ENCODE measurements at places on chromosomes 16 and 17. TPM values are rescaled to one million over a fixed set of nuclear protein-coding genes. Genes with fewer than 3 reads are reported as not detected.
A peak's percentile ranks its signal among the peaks of the same experiment; 100 is the strongest.

Gene B4GALNT2
- total RNA-seq = 9.7 TPM

- DNase-seq = no peak
- H3K27me3 ChIP-seq = no peaks in the 10 kb centered on the region
- H3K27ac ChIP-seq = no peak overlapping the region
- H3K4me1 ChIP-seq = peaks cover 6% of the 10 kb centered on the region
Measured at GRCh38 chr17:9259419-9259818, 238.1 kb downstream of the NTN1 start.

GRCh38 chr17:28501421-28502284 lies 4.5 kb upstream of the FOXN1 start:
- DNase-seq = no peak
- H3K36me3 ChIP-seq = no peaks in the 10 kb centered on the region
- H3K27ac ChIP-seq = no peak overlapping the region
- H3K4me1 ChIP-seq = peaks cover 16% of the 10 kb centered on the region

DNA sequence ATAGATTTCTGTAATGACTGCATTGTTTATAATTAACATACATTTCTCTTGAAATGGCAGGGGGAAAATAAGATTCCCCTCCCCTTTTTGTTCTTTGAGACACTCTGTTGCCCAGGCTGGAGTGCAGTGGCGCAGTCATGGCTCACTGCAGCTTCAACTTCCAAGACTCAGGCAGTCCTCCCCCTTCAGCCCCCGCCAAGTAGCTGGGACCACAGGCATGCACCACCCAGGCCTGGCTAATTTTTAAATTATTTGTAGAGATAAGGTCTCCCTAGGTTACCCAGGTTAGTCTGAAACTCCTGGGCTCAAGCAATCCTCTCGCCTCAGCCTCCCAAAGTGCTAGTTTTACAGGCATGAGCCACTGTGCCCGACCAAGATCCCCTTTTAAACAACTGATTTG lies 67.7 kb downstream of the KATNIP start:
- DNase-seq = no peak
- no peak overlapping the region for H3K4me3 ChIP-seq
- H3K4me1 ChIP-seq = no peaks in the 10 kb centered on the region
- no peaks in the 10 kb centered on the region for H3K27me3 ChIP-seq
- H3K36me3 ChIP-seq = peaks cover 4% of the 10 kb centered on the region

DNA sequence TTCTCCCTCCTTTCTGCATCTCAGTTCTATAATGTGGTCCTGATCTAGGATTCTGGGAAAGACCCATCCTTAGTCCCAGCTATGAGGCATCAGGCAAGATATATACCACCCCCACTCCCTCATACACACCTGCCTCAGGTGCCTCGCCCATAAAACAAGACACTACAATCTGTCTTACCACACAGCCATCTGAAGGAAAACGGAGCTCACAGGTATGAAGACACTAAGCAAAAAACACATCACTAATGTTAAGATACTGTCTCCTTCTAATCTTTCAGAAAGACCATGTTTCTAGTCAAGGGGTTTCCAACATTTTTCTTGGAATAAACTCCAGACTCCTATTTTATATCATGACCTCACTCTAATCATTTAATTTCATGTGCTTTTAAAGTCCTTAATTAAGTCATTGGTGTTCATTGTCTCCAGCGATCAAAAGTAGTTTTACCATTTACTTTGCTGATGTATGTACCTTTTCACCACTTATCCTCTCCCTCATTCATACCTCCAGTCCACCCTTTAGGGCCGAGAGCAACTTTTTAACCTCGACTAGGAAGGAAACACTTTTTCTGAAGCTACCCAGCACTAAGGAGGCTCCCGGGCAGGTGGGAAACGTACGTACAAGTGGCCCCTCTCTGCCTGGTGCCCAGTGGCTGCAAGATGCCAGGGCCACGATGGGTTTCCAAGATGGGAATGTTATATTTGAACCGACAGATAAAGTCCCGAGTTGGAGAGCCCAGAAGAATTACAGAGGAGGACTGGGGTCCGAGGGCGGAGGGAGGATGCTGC lies 979 bp downstream of the MAP3K14 start:
- peak overlapping the region; percentile 85 for H3K4me3 ChIP-seq
- no peak for DNase-seq
- no peaks in the 10 kb centered on the region for H3K36me3 ChIP-seq
- H3K27me3 ChIP-seq = no peaks in the 10 kb centered on the region
- H3K4me1 ChIP-seq = peaks cover 21% of the 10 kb centered on the region

DNA sequence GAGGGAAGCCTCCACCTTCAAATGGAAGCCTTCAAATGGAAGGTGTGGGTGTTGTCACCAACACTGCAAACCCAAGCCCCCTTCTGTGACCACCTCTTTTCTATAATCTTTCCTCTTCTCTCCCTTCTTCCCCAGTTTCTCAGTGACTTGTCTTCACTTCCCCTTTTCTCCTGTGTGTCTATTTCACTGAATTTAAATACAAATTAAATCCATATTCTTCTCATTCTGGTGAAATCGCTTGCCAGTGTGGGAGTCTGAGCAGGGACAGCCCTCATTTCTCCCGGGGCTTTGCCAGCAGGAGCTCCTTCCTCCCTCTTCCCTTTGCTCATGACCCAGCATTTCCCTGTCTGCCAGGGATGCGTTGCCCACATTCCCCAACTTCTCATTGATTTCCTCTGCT lies 6.4 kb upstream of the ITGAX start:
- H3K27ac ChIP-seq = peak overlapping the region; percentile 25
- no peaks in the 10 kb centered on the region for H3K36me3 ChIP-seq
- no peak overlapping the region for H3K4me3 ChIP-seq
- H3K4me1 ChIP-seq = peaks cover 5% of the 10 kb centered on the region

DNA sequence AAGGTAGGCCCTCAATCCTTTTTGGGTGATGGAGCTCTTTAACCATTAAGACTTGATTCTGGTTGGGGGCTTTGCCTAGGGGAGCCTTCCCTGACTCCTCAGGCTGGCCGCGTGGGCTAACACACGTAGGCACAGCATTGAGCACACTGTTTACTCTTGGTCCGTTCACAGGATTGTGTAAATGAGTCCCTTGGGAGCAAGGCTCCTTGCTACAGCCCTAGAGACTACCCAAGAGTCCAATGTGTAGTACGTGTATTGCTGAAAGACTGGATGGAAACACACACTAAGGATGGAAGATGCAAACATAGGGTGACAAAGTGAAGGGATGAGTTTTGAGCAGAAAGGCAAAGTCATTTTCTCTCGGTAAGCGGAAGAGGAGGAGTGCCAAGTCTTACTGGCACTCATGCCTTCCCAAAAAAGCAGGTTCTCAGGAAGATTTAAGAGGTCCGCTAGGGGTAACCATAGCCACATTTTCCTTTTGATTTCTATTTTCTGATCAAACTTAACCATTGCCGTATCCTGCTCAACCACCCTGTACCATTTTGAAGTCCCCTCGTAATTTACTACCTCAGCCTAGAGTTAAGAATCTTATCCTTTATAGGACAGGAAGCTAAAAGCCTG lies 911 bp upstream of the ITGA2B start:
- no peaks in the 10 kb centered on the region for H3K27me3 ChIP-seq
- H3K4me1 ChIP-seq = peaks cover 8% of the 10 kb centered on the region
- no peaks in the 10 kb centered on the region for H3K36me3 ChIP-seq
- no peak for DNase-seq

DNA sequence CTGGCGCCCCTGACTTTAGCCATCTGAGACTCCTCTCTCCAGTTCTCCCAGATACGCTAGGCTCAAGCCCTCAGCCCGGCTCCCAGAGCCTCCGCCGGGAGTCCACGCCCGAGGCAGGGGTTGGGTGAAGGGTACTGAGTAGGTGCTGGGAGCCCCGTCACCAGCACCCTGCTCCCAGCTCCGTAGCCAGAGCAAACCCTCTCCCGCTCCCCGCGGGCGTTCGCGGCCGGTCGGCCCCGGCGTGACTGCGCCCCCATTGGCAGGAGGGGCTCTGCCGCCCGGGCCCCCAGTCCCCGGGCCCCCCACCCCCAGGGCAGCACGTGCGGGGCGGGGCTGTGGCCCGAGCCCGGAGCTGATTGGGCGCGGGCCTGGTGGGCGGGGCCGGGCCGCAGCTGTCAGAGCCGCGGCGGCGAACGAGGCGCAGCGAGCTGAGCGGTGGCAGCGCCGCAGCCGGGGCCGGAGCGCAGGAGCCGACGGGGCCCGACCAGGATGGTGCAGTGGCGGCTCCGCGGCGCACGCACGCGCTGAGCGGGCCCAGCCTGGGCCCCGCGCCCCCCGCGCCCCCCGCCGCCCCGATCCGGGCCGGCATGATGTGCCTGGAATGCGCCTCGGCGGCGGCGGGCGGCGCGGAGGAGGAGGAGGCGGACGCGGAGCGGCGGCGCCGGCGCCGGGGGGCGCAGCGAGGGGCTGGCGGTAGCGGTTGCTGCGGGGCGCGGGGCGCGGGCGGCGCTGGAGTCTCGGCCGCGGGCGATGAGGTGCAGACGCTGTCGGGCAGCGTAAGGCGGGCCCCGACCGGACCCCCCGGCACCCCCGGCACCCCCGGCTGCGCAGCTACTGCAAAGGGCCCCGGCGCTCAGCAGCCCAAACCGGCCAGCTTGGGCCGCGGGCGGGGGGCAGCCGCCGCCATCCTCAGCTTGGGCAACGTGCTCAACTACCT lies at the start of gene SPNS2:
TSS of gene SPNS2 (plus strand) at position 421 of the 937 bp plus-strand sequence. CDS start at position 588, 167 bp downstream.
- H3K4me1 ChIP-seq = no peaks in the 10 kb centered on the region
- H3K27ac ChIP-seq = peak within 1 kb of the TSS; percentile 15
- no peaks in the 10 kb centered on the region for H3K27me3 ChIP-seq

GRCh38 chr17:51442088-51442865 lies 181.9 kb downstream of the UTP18 start:
- no peak overlapping the region for H3K27ac ChIP-seq
- H3K36me3 ChIP-seq = no peaks in the 10 kb centered on the region

GRCh38 chr16:50740736-50741135 lies 1.1 kb upstream of the CYLD start:
- H3K4me3 ChIP-seq = no peak overlapping the region
- no peak for DNase-seq
- peaks cover 14% of the 10 kb centered on the region for H3K4me1 ChIP-seq
- no peaks in the 10 kb centered on the region for H3K27me3 ChIP-seq
- H3K27ac ChIP-seq = peak overlapping the region; percentile 70

- no peaks in the 10 kb centered on the region for H3K36me3 ChIP-seq
- H3K27me3 ChIP-seq = no peaks in the 10 kb centered on the region
- H3K4me1 ChIP-seq = peaks cover 52% of the 10 kb centered on the region
- no peak for DNase-seq
Measured at GRCh38 chr17:15261258-15261801, 3.8 kb downstream of the PMP22 start.

Gene ZG16B
- 7.0 TPM for total RNA-seq

Gene PNMT
- 1.6 TPM for total RNA-seq

DNA sequence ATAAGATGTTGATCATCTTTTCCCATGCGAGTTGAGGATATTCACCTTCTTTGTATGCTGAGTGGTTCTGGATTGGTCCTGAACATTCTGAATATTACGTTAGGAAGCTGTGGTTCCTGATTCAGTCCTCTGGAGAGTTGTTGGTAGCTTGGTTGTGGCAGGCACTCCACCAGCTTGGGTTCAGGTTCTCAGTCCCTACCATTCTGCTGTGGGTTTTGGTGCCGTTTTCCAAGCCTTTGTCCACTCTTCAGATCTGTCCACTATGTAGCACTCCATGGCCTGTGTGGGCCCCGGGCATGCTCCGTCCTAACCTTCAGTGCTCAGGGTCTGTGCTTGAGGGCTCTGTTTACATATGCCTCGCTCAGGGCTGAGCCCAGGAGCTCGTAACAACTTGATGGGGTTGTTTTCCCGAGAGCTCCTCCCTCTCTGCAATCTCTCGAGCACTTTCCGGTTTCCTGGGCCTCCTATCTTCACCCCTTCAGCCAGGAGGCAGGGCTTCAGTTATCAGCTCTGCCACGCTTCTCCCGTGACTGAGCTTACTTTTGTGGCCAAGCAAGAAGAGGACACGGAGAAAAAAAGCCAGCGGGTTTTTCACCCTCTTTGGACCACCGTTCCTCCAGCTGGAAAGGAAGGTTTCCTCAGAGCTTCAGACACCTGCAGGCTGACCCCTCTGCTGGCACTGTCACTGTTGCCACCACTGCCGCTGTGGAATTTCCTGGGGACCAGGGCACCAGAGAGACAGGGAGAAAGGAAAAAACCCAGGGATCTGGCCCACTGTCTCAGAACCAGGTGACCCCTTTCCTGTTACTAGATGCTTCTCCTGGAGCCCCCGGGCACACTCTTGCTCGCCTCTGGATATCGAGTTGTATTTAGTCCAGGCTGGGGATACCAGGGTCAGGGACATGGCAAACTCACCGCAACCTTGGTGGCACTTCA lies 19.6 kb downstream of the KIAA0513 start:
- H3K27ac ChIP-seq = peak overlapping the region; percentile 61
- H3K27me3 ChIP-seq = no peaks in the 10 kb centered on the region
- no peaks in the 10 kb centered on the region for H3K36me3 ChIP-seq
- peak; percentile 54 for DNase-seq

- no peak overlapping the region for H3K27ac ChIP-seq
- DNase-seq = peak; percentile 58
- H3K27me3 ChIP-seq = no peaks in the 10 kb centered on the region
Measured at GRCh38 chr17:67602974-67603373, 114.8 kb upstream of the NOL11 start.

DNA sequence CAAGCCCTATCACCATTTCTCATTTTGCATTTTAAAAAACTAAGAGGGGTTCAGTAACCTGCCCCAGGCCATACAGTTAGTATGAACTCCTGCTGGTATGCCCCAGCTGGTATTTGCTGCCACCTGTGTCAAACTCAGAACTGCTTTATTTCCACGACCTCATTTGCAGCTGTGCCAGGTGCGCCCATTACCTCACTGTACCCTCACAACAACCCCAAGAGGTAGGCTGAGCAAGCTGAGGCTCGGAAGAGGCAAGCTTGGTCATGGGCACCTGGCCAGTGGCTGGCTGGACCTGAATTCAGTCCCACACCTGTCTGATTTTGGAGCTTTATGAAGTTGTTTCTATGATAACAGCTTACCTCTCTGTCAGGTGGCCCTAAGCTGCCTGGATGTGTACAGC lies 7.6 kb downstream of the EPN2 start:
- DNase-seq = no peak
- H3K4me3 ChIP-seq = no peak overlapping the region
- no peaks in the 10 kb centered on the region for H3K27me3 ChIP-seq

Gene ITGA2B
- not detected for total RNA-seq

GRCh38 chr16:1923299-1924034 lies 5.3 kb upstream of the HS3ST6 start:
- H3K27ac ChIP-seq = no peak overlapping the region
- H3K4me3 ChIP-seq = no peak overlapping the region
- no peak for DNase-seq
- H3K4me1 ChIP-seq = no peaks in the 10 kb centered on the region
- no peaks in the 10 kb centered on the region for H3K36me3 ChIP-seq

Gene CCL22
- total RNA-seq = not detected

DNA sequence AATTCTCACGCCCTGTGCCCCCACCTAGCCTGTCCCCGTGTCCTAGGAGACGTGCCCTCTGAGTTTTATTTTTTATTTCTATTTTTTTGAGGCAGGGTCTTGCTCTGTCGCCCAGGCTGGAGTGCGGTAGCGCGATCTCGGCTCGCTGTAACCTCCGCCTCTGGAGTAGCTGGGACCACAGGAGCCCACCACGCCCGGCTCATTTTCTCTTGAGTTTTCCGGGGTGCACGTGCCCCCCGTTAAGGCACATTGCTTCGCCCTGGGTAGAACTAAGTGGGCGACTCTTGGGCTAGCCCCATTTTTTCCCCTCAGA lies 655 bp upstream of the KLHDC4 start:
- peak overlapping the region; percentile 85 for H3K27ac ChIP-seq
- H3K27me3 ChIP-seq = no peaks in the 10 kb centered on the region
- H3K4me1 ChIP-seq = no peaks in the 10 kb centered on the region
- DNase-seq = no peak

Data from Peyer's patch (tissue), 4 donors.